Stimulated activated CD4-positive, alpha-beta T cell treated with anti-CD3 and anti-CD28 coated beads, Interleukin-1b, Interleukin-23, amount 100 ng/mL, for 4 hours (primary cell): ENCODE measurements at places on chromosomes 2 and 18.

DNA sequence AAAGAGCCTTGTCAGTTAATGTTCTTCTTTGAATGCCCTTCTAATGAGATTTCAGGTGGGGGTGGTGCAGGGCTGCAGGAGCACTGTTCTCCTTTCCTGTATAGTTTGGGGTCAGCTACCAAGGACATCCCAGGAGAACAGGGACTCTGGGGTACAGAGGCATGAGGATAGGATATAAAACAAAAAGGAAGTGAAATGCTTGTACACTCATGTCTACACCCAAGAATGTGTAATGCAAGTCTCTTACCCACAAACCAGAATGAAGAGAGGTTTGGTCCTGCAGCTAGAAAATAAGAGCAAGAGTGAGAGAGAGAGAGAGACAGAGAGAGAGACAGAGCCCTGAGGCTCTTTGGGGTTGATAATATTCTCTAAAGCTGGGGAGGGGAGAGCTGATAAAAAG, 151.8 kb upstream of the KCTD1 start:
- no peak for DNase-seq

DNA sequence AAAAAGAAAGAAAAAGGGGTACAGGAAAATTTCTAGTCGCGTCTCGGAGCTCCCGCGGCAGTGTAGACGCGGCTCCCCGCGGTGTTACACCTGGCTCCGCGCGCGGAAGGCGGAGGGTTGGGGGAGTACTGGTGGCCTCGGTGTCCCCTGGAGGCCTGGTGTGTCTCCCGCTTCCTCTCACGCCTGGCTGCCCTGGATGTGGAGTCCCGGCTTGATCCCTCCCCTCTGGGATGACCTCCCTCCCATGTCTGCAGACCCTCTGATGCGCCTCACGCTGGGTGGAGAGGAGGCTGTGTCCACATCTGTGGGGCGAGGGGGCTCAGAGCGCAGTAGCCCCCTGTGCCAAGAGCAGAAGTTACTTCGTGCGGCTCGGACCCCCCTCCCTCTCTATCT, 1.2 kb downstream of the KIF5C start:
- no peak for DNase-seq

DNA sequence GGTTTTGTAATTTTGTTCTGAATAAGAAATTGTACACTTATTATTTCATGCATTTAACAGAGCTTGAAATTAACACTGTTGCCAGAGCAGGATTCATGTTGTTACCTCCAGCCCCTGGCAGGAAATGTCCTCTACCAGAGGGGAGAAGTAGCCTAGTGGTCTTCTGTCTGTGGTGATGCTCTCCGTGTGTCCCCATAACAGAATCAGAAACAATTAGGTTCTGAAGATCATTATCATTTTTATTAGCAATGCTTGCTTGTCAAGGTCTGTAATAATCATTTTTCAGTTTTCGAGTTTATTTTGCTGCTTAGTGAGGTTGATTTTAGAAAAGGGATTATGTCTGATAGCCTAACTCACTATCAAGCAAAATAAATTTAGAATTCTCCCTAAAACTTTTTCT, 116.6 kb upstream of the CNTNAP5 start:
- DNase-seq: no peak

- DNase-seq: no peak
Observed at GRCh38 chr2:83665894-83666293, 793.2 kb downstream of the SUCLG1 start.

- no peak for DNase-seq
Observed at GRCh38 chr2:132615329-132616085, 54.5 kb downstream of the LYPD1 start.

DNA sequence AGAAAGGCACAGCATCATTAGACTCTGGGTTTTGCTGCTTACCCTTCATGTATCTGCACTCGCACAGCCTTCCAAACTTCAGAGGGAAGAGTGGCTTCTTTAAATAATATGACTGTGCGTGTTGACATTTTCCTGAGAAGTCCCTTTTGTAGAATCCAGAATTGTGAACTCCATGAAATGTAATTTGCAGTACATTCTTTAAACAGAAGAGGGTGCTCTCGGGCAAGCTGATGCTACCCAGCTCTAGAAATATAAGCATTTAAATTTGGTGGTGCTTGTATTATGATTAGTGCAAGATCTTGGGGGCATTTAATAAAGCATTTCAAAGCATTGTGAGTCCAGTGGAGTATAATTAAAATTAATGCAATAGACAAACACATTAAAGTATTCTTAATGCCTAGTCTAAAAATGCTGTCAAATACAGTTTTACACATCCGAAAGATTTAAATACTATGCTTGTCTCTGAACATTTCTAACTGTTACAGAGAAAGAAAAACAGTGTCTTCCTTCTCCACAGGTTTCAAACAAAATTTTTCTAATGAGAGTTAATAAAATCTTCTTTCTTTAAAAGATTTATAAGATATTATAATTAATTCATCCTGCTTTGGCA, 17.3 kb upstream of the GTF2A1L start:
- DNase-seq: no peak

GRCh38 chr2:124241-124880, 78.1 kb upstream of the FAM110C start:
- DNase-seq: no peak

GRCh38 chr2:17162713-17163112, 355.5 kb downstream of the RAD51AP2 start:
- DNase-seq: no peak

- no peak for DNase-seq
Observed at GRCh38 chr18:24268784-24269550, 128.7 kb downstream of the OSBPL1A start.

DNA sequence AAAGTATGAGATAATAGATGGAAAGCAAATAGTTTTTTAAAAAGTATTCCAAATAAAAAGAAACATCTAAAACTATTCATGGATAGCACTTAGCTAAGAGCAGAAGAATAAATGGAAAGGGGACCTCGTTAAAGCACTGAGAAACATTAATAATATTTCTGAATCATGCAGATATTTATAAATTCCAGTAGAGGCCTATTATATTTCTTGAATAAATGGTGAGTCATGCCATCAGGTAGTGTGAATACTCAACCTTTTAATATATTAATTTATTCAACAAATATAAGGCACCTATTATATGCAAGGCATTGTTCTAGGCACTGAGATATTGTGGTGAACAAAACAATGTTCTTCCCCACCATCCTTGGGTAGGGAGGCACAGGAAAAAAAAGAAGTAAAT, 53.8 kb downstream of the ICA1L start:
- no peak for DNase-seq

DNA sequence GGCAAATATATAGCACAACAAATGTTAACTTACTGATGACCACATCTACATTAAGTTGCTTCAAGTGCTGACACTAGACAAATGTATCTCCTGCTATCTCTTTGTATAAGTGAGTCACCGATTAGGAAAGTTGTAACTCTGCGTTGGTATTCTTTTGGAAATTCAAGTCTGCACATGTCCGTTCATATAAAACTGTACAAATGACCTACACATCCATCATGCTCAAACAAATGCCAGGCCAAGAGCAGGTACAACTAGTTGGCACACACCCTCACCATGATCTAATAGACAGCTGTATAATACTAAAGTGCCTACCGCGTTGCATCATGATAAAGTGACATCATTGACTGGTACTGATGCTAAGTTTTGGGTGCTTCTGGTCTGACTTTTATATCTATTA, 141.1 kb downstream of the RBMS1 start:
- DNase-seq: no peak

GRCh38 chr2:171247741-171248662, 87.3 kb upstream of the TLK1 start:
- DNase-seq: no peak

DNA sequence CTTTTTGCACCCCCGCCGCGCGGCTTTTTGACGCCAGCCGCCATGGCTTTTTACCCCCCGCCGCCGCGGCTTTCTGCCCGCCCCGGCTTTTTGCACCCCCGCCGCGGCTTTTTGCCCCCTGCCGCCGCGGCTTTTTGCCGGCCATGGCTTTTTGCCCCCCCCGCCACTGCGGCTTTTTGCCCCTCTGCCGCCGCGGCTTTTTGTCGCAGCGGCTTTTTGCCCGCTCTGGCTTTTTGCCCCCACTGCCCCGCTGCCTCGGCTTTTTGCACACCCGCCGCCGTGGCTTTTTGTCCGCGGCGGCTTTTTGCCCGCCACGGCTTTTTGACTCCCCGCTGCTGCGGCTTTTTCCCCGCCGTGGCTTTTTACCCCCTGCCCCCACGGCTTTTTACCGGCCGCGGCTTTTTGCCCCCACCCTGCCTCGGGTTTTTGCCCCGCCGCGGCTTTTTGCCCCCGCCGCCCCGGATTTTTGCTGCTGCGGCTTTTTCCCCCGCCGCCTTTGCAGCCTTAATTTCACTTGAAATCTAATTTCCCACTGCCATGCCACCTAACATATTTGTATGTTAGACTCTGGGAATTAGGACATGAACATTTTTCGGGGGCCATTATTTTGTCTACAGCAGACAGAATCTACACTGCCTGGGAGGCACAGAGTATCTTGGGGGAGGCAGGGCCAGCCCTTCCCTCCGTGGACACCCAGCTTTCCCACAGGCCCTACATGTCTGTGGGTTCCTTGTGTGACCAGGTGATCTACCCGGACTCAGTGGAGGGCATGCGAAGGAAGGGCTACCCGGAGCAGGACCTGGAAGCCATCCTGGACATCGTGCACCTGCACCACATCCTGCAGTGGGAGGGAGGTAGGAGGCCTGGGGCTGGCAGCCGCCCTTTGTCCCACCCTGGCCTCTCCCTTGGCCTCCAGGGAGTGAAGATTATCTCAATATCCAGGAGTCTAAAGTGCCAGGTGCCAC, 3031.0 kb upstream of the TEKT4 start:
- no peak for DNase-seq

DNA sequence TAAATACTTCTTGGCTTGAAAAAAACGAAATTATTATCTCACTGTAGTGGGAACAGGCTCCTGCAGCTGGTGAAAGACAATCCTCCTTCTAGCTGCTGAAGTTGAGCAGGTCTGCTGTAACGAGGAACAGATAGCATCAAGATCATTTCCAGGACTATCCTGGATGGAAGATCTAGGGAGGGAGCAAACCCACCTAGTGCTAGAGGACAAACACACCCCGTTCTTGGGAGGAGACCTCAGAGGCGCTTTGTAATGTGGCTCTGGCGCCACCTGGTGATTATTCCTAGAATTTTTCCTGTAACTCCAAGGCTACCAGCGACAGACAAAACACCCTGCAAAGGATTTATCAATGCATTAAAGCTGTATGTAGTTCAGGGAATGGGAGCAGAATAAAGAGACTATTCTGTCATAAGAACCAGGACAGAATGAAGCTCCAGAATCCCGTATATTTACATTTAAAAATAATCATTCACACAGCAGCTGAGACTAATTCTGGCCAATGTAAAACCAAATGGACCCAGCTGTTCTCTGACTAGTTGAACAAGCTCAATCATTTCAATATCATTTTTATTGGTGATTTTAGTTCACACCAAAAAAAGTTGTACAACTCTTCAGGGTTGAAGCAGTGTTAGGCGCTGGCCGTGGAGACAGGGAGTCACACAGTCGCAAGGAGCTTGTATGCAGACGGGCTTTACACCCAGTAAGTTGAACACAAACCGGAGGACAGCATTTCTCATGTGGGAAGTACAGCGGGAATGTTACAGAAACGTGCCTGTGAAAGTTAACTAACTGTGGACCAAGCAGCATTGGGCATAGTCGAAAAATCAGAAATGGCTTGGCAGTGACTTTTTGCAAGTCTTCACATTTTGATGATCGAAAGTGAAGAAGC, 290.3 kb downstream of the TRIB2 start:
- peak; percentile 35 for DNase-seq

DNA sequence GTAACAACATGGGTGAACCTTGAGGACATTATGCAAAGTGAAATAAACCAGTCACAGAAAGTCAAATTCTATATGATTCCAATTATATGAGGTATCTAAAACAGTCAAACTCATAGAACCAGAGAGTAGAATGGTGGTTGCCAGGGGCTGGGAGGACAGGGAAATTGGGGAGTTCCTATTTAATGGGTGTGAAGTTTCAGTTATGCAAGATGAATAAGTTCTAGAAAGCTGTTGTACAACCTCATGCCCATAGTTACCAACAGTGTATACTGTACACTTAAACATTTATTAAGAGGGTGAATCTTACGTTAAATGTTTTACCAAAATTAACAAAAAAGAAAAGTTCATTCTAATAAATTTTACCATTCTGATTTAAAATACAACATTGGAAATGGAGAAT, 92.7 kb upstream of the WDSUB1 start:
- DNase-seq: no peak

DNA sequence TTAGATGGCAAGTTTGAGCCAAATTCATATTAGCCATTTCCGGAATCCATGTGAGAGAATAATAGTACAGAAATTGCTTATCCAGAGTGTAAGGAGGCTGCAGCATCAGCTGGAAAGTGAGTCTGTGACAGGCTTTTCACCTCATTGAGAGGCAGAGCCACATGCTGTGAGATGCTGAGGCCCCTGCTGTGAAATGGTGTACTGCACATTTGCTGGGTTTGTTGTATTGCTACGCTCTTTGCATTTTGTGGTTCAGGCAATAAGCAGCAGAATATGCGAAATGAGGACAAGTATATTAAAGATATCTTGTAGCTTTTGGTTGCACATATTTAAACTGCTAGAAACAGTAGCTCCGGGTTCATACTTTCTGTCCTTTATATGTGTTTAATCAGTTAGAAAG, 37.0 kb downstream of the NABP1 start:
- DNase-seq: no peak

DNA sequence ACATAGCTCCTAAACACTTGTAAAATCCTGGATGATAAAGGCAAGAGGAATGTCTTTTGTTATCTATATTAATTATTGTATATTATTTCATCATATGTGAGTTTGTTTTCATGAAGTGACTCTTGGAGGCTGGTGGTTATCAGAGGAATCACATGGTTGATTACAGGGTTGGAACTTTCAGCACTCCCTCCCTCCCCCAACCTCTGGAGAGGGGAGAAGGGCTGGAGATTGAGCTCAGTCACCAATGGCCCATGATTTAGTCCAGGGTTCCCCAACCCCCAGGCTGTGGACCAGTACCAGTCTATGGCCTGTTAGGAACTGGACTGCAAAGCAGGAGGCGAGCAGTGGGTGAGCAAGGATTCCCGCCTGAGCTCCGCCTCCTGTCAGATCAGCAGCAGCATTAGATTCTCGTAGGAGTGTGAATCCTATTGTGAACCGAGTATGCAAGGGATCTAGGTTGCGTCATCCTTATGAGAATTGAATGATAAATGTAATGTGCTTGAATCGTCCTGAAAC, 37.7 kb downstream of the FBXO48 start:
- no peak for DNase-seq

DNA sequence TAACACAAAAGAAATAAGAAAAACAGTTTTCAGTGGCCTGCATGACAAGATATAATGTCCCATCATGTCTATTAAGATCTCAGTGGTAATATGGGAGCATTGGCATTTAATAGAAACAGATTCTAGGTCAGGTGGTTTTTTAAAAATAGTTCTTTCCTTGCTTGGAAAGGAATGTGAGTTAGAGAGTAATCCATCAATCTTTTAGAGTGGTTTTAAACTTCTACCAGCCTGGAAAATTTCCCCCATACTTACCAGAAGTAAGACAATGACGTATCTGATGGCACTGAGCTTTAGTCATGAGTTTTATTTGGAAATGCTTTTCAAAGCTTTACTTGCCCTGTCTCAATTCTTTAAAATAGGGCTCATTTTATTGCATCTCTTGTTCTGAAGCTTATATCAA, 441.7 kb upstream of the SMIM21 start:
- DNase-seq: no peak
